Endothelial cell of umbilical vein (primary cell): ENCODE measurements at places on chromosomes 1 and 21.

GRCh38 chr1:165544996-165545395 is 1.2 kb downstream of the LRRC52 start:
- H3K27me3 ChIP-seq, result no peaks in the 10 kb centered on the region
- H3K4me1 ChIP-seq, result no peaks in the 10 kb centered on the region
- no peaks in the 10 kb centered on the region for H3K36me3 ChIP-seq
- no peak for DNase-seq
- H3K27ac ChIP-seq, result no peak overlapping the region

GRCh38 chr1:31954607-31955283 is 16.6 kb upstream of the PTP4A2 start:
- H3K4me3 ChIP-seq, result no peak overlapping the region
- no peaks in the 10 kb centered on the region for H3K36me3 ChIP-seq
- peak; percentile 89 for DNase-seq
- peaks cover 20% of the 10 kb centered on the region for H3K4me1 ChIP-seq
- no peaks in the 10 kb centered on the region for H3K27me3 ChIP-seq
- peak overlapping the region; percentile 82 for H3K27ac ChIP-seq

DNA sequence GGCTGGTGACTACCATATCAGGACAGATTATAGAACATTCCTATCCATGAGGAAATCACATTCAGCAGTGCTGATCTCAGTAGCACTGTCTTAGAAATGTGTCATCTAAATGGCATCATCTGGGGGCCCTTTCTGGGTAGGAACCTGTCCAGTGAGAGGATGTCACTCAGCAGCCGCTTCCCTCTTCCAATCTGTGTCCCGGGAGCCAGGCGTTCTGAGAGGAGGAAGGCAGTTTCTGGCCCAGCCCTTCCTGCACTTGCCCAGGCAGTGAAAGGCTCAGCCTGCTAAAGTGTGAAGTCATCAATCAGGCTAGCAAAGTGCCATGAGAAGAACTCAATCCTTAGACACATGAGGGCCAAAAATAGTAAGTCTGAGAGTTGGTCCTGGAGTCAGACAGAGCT is 25.6 kb downstream of the RAB4A start:
- no peaks in the 10 kb centered on the region for H3K4me1 ChIP-seq
- H3K4me3 ChIP-seq, result no peak overlapping the region

DNA sequence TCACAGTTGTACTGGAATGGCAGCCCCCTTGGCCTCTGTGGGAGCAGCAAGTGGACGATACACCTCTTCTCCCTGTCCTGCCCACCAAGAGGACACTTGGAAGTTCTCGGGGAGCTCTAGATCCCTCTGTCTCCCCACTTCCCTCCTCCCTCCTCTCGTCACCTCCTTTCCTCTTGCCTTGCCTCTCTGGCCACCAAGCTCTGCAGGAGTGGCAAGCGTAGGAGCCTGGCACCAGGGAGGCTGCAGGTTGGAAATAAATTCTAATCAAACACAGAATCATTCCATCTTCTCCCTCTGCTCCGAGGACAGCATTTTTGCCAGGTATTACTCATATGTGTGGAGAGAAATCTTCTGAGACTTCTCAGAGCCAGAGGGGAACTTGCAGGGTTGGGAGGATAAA is 20.8 kb downstream of the CAMK2N1 start:
- no peaks in the 10 kb centered on the region for H3K36me3 ChIP-seq
- no peak overlapping the region for H3K4me3 ChIP-seq
- DNase-seq, result no peak
- peaks cover 2% of the 10 kb centered on the region for H3K27me3 ChIP-seq
- no peak overlapping the region for H3K27ac ChIP-seq
- H3K4me1 ChIP-seq, result no peaks in the 10 kb centered on the region

GRCh38 chr1:24201941-24202440 is 14.9 kb upstream of the IFNLR1 start:
- H3K4me3 ChIP-seq, result no peak overlapping the region
- H3K36me3 ChIP-seq, result no peaks in the 10 kb centered on the region
- peak; percentile 90 for DNase-seq
- H3K27ac ChIP-seq, result no peak overlapping the region

DNA sequence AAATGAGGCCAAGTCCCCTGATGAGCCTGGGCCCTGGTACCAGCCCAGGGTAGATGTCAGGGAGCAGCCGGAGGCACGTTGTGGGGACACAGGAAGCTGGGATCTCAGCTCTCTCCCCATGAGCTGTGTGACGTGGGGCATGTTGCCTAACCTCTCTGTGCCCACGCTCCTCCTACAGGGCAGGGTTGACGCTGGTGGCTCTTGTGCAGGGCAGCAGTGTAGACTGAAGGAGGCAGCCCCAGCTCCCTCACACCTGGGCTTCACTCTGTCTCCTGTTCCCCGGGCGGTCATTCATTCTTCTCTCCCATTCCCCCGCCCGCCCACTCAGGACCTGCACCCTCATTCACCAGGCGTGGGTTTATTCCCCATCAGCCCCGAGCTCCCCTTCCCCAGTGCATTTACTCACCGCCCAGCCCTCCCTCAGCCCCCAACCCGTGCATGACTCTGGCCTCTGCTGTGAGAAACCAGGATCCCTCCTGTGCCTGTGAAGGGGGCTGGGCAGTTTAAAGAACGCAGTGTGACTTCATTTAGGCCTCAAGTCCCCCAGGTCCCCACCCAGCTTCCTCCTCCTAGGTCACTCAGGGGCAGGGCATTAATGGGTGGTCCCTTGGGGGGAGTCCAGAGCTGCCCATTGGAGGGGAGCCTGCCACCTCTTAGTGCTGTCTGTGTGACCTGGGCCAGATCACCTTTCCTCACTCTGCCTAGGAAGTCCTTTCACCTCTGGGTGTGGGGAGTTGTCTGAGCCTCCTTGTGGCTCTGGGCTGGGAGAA is 285.7 kb downstream of the PTPRU start:
- H3K27ac ChIP-seq, result no peak overlapping the region
- DNase-seq, result no peak
- H3K4me3 ChIP-seq, result no peak overlapping the region
